ENCODE measurements at places on chromosomes 12 and 14. TPM values are rescaled to one million over a fixed set of nuclear protein-coding genes. Genes with fewer than 3 reads are reported as not detected.

Gene NKX2-8
- total RNA-seq, result not detected

DNA sequence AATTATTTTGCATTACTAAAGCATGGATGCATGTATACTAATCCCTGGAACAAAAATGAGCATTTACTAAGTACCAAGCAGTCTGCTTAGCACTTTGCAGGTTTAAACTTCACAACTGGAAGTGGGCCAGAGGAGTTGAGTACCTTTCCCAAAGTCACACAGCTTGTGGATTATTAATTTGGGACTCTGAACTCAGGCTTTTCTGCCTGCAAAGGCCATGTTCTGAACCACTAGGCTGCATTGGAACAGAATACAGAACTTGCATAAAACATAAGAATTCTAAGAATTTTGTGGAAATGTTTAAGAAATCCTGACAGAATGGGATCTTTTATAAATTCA, 132.9 kb upstream of the AMIGO2 start:
- no peak for DNase-seq

- no peak for DNase-seq
Observed at GRCh38 chr12:108356835-108357806, 18.0 kb upstream of the CMKLR1 start.

DNA sequence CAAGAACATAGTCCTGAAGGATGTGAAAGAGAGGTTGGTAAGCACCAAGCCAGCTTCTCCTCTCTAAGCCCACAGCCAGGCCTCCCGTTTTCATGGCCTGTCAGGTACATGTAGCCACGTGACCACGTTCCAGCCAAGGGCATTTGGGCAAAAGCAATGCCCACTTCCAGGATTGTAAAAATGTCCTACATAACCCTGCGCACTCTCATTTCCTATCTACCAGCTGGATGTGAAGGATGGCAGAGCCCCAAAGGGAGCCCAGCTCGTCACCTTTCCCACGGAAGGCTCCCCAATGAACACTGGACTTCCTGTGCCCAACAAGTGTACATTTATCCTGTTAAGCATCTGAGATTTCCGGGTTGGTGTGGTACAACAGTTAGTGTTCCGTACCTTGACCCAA, 231.7 kb downstream of the TMEM132D start:
- DNase-seq, result no peak

Gene SPTB
- total RNA-seq, result 126 TPM

- DNase-seq, result no peak
Observed at GRCh38 chr14:97539884-97540283, 742.7 kb downstream of the VRK1 start.

DNA sequence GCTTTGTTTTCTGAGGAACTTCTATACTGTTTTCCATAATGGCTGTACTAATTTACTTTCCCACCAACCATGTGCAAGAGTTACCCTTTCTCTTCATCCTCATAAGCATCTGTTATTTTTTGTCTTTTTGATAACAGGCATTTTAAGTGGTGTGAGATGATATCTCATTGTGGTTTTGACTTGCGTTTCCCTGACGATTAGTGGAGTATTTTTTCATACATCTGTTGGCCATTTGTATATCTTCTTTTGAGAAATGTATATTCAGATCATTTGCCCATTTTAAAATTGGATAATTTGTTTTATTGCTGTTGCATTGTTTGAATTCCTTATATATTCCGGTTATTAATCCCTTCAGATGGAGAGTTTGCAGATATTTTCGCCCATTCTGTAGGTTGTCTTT, 10.2 kb upstream of the HMGA2 start:
- no peak for DNase-seq

Gene CSRP2
- total RNA-seq, result 40.8 TPM

GRCh38 chr12:24929953-24930352, 18.9 kb downstream of the BCAT1 start:
- DNase-seq, result no peak

Gene SLC17A8
- 0.35 TPM for total RNA-seq
